ENCODE measurements at places on chromosomes 5 and 9.

GRCh38 chr9:13920557-13920956 lies 393.4 kb downstream of the NFIB start:
- no peak for DNase-seq

GRCh38 chr9:21141427-21141882 lies at the start of gene IFNW1:
Gene IFNW1 (minus strand): TSS chr9:21141832. CDS start chr9:21141570, 262 bp downstream.
- DNase-seq = no peak

DNA sequence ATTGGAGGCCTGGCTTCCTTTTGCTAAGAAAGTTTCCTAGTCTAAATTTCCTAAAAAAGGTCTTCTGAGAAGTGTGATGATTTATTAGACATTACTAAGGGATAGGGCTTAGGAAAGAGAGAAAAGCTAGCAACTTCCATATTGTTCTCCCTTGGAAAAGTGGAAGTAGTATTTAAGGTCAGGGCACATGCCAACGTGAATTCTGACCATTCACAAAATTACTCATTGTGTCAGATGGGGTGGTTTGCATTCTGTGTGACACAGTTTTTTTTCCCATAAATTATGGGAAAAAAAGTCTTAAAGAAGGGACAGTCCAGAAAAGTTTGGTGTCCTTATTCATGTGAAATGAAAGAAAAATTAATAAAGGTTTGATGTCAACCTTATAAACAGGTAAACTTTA lies 110.0 kb upstream of the ARRDC3 start:
- no peak for DNase-seq

DNA sequence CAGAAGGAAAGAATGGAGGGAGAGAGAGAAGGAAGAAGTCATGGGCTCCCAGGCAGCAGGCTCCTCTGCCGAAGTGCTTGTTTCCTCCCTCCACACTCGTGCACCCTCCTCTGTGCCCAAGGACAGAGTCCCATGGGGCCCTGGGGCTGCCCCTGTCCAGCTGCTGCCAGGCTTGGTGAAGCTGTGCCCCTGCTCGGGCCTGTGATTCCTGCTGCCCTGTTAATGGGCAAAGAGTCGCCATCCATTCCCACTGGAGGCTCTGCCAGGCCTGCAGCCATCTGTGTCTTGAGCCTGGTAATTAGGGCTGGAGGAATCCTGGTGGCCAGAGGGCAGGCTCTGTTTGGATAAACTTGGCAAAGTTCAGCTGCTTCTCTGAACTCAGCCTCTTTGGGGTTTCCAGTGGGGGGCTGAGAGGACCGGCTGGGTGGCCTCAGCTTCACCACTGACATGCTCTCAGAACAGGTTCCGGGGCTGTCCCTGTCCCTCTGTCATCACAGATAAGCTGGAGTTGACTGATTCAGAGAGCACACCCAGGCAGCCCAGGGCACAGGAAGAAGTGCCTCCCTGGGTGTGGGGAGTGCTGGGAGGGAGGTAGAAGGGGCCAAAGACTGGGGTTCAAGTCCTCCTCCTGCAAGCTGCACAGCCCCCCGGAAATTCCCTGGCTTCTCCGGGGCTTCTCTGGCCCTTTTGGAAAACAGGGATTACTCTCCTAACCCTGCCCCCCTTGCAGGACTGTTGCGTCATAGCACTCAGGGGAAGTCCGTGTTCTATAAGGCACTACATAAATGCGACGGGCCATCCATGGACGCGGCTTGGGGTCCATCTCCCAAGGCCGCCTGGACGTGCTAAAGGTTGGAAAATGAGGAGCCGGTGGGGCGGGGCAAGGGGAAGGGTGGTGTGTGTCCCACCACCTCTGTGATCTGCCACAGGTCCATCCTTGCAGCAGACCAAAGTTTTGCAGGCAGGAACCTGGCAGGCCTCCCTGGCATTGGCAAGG lies 154.8 kb downstream of the PAX5 start:
- no peak for DNase-seq

- no peak for DNase-seq
Observed at GRCh38 chr5:171521219-171521633, 101.8 kb downstream of the FGF18 start.

- DNase-seq = no peak
Observed at GRCh38 chr5:97554977-97555643, 372.1 kb upstream of the RIOK2 start.

- no peak for DNase-seq
Observed at GRCh38 chr9:81906671-81907070, 21.6 kb upstream of the SPATA31D4 start.

DNA sequence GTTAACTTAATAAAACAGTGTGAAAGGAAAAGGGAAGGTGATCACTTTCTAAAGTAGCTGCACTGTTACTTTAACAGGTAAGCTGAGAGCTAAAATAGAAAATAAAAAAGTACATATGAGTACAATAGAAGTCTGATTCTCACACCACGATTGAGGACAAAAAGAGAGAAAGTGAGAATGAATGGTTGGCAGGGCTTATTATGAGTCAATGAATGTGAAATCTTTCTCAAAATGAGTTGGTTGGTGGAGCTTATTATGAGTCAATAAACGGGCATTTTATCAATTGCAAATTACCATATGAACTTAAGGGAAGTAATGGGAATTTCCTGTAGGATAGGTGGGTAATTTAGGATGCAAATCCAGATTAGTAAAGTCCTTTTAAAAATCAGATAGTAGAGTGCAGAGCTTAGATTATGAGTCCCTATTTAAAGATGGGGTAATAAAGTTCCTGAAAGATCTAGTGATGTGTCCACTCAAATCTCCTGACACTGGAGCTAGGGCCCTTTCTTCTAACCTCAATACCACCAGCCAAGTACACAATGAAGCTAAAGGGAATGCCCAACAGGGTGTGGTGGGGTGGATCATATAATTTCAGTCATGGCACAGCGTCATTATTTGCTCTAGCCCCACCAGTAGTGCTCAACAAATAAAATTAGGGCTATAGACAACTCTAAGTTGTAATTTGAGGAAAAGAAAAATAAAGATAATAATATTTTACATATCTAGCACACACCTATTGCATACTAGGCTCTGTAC lies 21.1 kb upstream of the TLR4 start:
- DNase-seq = peak; percentile 39

DNA sequence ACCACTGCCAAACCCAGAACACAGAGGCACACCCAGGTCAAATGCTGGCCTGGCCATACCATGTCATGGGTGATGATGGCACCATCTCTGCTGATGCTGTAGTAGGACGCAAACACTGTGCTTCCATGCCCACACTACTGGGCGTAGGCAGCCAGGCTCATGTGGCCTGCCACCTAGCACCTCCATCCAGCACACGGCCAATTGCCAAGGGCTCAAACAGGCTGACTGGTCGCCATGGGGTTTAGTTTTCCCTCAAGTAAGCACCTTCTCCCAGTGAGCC lies 39.4 kb downstream of the BICD2 start:
- DNase-seq = no peak

DNA sequence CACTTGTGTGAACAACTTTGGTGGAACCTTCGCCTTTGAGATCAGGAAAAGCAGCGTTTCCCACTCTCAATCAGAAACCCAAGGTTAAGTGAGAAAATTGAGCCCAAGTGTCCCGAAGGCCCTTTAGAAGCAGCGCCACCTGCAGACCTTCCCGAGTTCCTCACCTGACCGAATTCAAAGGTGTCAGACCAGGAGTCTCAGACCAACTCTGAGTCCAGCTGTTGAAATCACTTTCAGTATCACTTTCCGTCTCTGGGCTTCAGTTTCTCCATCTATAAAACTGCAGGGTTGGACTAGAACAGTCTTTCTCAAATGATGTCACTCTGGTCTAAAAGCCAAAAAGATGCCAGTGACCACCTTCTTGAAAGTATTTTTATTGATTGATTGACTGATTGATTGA lies 31.7 kb upstream of the GRHPR start:
- no peak for DNase-seq

- no peak for DNase-seq
Observed at GRCh38 chr9:102479191-102479590, 515.9 kb upstream of the CYLC2 start.

- DNase-seq = peak; percentile 63
Observed at GRCh38 chr9:136339173-136339957, 12.0 kb downstream of the GPSM1 start.

DNA sequence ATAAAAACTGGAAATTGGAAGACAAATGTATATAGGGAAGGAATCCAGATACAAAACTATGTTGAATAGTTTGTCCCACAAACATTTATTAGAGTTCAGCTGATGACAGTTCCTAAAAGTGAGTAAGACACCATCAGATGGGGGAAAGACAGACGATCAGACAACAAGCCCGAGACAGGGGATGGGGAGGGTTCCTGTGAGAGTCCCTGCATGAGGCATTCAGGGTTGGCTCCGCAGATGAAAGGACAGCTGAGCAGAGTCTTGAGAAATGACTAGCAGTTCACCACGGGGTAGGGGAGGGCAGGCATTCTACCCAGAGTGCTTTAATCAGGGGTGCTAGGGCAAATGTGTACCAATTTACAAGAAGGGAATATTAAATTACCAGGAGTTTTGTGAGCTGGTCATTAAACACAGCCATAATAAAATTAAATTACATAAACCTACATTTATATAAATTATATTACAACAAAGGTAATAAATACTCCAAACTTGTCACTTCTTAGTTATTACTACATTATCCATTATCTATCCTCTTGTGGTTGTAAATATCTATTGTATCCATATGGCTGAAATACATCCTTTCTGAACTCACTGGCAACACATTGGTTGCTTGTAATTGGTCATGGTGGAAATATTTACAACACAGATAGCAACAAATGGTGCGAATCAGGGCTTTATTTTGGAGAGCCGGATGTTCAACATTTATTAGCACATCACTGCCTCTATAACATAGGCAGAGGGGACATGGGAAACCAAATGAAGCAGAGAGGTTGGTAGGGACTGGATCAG lies 27.8 kb downstream of the TNFSF15 start:
- DNase-seq = no peak

DNA sequence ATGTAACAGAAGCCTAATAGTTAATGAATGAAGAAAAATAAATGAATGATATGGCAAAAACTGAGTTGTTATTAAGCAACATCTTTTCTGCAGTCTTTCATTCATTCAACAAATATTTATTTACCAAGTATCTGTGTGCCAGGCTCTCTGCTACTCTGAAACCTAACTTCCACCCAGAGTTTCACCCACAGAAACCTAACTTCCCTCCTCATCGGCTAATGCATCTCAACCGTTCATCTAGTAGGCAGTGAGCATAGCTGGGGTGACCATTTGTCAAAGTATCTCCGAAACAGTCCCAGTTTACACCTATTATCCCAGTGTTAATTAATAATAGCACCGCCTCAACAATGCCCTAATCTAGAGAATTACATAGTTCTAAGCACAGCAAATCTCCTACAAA lies 1.5 kb downstream of the TTC39B start:
- DNase-seq = no peak

GRCh38 chr5:115402822-115403577 lies 106.5 kb upstream of the CCDC112 start:
- DNase-seq = no peak

Measured in dermis microvascular lymphatic vessel endothelial cell (primary cell).